HCEC 1CT (cell line): ENCODE measurements at places on chromosomes 7 and 10.

- DNase-seq, result no peak
These were observed 40.9 kb downstream of the JCAD start for GRCh38 chr10:30018496-30018895.

DNA sequence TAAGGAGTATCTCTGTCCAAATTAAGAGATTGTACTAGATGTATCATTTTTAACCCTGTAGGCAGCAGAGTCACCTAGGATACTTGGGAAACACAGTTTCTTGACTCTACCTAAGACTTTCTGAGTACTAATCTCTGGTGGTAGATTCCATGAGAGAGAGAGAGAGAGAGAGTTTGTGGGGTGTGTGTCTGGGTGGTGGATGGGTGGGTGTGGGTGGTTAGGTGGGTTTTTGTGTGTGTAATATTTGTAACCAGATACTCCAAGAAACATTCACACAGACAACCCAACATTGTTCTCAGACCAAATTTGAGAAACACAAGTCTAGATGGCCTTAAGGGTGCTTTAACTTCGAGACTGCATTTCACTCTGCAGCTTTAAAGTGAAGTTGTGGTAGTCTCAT lies 215.2 kb downstream of the PRKG1 start:
- no peak for DNase-seq

- DNase-seq, result no peak
These were observed 650.4 kb downstream of the NXPH1 start for GRCh38 chr7:9083837-9084236.

- DNase-seq, result no peak
These were observed 32.4 kb downstream of the DRGX start for GRCh38 chr10:49363309-49364031.

DNA sequence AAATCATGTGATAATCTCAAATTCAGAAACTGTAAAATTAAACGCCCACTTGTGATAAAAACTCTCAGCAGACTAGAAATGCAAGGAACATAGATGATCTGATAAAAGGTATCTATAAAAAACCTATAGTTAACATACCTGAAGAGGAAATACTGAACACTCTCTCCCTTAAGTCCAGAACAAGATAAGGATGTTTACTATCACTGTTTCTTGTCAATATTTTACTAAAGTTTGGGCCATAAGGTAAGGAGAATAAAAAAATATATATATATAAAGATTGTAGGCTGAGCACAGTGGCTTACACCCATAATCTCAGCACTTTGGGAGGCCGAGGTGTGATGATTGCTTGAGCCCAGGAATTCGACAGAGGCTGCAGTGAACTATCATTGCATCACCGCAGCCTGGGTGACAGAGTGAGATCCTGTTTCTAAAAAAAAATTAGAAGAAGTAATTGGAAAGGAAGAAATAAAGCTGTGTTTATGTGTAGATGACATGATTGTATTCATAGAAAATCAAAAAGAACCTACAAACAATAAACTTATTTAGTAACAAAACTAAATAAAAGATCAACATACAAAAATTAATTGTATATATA lies 28.4 kb downstream of the MPLKIP start:
- DNase-seq, result no peak

- no peak for DNase-seq
These were observed 103.5 kb downstream of the REEP3 start for GRCh38 chr10:63624701-63625100.

DNA sequence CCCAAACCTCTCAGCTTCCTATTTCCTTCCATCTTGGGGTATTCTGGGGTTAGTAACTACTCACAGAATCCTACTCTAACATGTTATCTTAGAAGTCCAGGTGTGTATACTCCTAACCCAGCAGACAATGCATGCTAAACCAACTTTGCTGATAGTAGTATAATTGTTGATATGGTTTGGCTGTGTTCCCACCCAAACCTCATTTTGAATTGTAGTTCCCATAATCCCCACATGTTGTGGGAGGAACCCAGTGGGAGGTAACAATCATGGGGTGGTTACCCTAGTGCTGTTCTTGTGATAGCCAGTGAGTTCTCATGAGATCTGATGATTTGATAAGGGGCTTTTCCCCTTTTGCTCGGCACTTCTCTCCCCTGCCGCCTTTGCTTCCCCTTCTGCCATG lies 135.1 kb downstream of the CHRM2 start:
- DNase-seq, result no peak

DNA sequence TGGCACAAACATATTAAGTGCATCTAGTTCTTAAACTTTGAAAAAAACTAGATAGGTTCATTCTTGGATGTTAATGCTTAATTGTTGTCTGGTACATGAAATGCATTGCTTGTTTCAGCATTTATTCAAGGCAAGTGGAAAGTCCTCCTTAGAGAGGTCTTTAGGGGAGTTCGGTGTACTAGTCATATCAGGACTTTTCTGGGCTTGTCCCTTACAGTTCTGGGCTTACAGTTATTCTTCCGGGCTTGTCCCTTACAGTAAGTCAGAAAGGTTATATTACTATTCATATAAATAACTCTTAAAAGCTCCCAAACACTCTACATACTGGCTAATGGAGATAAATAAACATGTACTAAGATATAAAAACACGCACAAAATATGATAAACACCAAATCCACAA lies 61.6 kb upstream of the MRLN start:
- no peak for DNase-seq

- DNase-seq, result no peak
These were observed 96.5 kb downstream of the CAMK1D start for GRCh38 chr10:12445701-12446334.

GRCh38 chr7:85833066-85833465 lies 646.2 kb upstream of the SEMA3D start:
- peak; percentile 38 for DNase-seq

- DNase-seq, result no peak
These were observed 1074.3 kb downstream of the KCNMA1 start for GRCh38 chr10:76563286-76563685.

DNA sequence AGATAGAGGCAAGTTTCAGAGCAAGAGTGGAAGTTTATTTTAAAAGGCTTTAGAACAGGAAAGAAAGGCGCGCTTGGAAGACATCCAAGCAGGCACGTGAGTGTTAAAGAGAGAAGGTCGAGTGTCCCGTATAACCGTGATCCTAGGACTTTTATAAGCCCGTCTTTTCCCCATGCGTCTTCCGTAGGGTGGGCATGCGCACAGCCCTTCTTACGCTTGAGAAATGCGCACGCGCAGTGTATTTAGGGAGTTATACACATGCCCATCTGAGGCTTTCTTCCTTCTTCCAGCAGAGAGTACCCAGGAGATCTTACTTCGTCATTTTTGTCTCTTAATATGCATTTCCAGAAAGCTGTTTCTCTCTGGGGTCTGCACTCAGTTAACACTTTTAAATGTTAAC lies 52.4 kb downstream of the CALD1 start:
- DNase-seq, result no peak

DNA sequence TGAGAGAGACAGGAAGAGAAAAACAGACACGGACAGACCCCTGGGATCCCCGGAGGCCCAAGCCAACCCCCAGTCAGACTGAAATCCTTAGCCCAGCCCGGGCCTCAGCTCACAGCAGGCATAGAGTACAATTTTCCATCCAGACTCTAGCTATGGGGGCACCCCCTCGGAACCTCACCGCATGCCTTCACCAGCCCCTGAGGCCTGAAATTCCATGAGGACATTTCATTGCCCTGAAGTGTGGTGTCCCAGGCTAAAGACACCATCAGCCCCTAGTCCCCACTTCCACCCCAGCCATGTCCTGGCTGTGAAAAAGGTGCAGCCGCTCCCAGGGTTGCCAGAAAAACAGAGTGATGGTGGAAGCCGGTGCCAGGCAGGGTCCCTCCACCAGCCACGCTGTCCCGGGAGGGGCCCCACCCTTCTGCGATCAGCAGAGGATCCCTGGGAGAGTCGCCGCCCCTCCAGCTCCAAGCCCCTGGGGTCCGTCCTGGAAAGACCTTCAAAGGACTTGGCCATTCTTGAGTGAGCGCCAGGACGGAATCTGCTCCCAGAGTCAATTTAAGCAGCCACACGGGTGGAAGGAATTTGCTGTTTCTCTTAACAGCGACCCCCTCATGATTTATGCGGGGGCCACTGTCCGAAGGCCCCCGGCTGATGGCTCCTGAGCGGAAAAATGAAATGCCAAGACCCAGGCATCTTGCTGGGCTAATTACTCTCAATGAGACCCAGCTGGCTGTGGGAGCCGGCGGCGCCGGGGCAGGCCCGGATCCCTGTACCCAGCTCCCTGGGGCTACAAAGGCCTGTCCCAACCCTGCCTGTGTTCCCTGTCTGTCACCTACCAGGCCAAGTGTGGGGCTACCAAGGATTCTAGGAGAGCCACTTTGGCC lies 23.2 kb downstream of the MYL10 start:
- no peak for DNase-seq

- DNase-seq, result no peak
These were observed 472 bp upstream of the ADAM22 start for GRCh38 chr7:87933605-87933952.

DNA sequence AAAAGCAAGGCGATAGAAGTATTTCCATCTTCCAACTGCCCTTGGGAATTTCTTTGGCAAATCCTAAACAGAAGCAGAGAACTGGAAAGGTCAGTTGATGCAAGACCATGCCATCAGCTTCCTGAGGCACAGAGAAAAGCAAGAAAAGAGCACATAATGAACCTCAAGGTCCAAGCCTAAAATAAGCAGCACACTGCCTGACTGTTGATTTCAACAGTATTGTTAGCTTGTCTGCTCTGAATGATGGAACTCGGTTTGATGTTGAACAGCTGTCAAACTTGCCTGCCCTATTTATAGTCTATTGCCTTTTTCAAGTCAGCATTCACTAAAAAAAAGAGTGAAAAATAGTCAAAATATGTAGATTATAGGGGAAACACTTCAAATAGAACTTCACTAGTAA lies 1192.0 kb upstream of the PHF14 start:
- no peak for DNase-seq

DNA sequence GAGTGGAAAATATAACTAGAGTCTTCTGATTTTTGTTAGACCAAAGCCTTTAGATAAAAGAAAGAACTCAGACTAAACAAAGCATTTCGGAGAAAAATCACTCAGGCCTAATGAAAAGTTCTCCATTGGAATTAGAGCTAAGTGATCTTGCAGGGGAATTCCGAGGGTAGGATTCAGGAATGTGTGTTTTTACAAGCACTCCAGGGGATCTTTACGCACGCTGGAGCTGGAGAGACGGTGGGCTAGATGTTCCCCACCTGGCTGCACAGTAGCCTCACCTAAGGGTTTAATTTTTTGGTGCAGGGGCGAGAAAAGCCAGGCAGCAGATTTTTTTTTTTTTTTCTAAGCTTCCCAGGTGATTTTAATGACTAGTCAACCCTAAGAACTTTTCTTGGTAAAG lies 7.9 kb upstream of the PAPSS2 start:
- DNase-seq, result no peak

GRCh38 chr10:129964611-129965424 lies 744 bp upstream of the EBF3 start:
- no peak for DNase-seq

GRCh38 chr10:79111846-79112614 lies 43.3 kb downstream of the ZMIZ1 start:
- DNase-seq, result no peak

DNA sequence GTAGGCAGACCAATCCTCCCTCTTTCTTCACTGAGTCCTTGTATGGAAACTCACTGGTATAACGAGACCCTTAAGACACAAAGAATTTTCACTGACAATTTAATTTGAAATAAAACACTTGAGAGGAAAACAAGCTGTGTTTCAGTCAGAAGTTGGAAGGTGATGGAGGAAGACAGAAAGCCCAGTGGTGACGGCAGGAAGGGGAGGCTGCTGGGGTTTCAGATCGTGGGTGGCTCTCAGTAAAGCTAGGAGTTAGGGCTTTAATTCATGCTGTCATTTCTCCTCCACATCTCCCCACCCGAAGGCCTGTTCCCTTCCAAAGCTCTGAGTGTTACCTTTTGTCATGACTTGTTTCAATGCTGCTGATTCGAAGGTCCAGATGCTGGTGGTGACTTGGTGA lies 605.2 kb upstream of the DPP6 start:
- no peak for DNase-seq

- DNase-seq, result no peak
These were observed 106.9 kb downstream of the ZNF467 start for GRCh38 chr7:149666360-149666945.

DNA sequence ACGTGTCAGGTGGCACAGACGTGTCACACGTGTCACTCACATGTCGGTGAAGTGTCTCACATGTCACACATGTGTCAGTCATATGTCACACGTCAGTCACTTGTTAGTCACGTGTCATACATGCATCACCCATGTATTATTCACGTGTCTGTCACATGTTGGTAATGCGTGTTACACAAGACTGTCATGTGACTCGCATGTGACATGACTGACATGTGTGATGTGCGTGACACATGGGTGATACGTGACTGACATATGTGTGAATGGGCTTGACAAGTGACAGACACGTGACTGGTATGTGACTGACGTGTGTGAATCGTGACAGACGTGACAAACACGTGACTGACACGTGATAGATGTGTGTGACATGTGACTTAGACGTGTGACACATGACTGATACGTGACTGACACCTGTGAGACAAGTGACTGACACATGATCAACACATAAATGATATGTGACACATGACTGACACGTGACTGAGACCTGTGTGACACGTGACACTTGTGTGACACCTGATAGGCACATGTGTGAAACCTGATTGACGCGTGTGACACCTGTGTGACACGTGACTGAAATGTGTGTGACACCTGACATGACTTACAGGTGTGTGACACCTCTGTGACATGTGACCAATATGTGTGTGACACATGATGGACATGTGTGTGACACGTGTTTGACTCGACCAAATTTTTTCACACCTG lies 56.1 kb downstream of the ZNF92 start:
- no peak for DNase-seq

DNA sequence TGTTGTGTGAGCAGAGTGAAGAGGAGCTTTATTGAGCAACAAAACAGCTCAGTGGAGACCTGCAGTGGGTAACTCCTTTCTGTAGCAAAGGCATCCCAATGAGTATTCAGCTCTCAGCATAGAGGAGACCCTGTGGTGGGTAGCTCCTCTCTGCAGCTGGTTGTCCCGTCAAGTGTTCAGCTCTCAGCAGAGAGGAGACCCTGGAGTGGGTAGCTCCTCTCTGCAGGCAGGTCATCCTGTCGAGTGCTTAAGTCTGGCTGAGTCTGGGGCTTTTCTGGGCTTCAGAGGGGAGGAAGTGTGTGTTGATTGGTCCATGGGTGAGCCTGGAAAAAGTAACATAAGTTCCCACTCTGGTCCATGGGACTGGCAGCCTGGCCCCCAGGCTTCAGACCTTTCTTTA lies 171.9 kb upstream of the LRGUK start:
- DNase-seq, result no peak

DNA sequence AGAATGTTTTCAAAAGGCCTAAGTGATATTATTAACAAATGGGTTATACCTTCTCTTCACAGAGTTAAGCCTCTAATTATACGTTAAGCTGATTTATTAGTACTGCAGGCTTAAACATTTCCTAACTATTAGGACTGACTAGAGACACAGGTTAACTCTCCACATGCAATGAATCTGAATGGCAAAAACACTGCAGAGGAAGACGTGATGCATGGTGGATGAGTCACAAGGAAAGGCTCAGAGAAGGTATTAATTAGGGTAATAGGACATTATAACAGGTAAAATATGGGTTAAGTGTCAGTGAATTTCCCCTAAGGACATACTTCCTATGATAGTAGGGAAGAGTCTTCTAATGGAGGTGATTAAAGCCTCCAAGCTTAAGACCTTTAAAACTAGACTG lies 24.7 kb upstream of the SEM1 start:
- no peak for DNase-seq
